ENCODE measurements at places on chromosomes 4 and X.

GRCh38 chr4:160375772-160376452, 1273.0 kb downstream of the RAPGEF2 start:
- DNase-seq = no peak

DNA sequence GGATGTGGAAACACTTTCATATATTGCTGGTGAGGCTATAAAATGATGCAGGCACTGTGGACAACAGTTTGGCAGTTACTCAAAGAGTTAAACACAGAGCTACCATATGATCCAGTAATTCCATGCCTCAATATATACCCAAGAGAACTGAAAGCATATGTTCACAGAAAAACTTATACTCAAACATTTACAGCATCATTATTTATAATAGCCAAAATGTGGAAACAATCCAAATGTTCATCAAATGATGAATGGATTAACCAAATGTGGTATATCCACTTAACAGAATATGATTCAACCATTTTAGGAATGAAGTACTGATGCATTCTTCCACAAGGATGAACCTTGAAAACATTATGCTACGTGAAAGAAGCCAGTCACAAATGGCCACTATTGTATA, 603.8 kb downstream of the IQCM start:
- DNase-seq = no peak

DNA sequence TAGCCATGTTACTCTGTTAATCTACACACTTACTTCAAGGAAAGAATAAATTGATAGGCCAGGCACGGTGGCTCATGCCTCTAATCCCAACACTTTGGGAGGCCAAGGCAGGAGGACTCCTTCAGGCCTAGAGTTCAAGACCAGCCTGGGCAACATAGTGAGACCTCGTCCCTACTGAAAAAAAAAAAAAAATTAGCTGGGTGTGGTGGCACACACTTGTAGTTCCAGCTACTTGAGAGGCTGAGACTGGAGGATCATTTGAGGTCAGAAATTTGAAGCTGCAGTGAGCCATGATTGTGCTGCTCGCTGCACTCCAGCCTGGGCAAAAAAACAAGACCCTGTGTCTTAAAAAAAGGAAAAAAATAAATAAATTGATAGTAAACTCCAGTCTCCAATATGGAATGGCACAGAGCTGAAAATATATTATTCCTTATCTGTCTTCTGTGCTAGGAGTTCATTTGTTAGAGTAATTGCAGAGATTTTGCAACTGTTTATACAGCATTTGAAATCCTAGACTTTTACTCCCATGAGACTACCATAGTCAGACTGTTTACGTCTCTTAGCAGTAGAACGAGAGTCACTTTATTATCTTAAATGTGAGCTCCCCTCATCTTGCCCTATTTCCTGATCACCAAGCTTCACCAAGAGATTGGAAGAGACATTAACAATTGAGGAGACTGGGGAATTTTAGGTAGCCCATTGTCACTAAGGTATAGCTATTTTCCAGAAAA, 18.8 kb upstream of the TMEM131L start:
- no peak for DNase-seq

DNA sequence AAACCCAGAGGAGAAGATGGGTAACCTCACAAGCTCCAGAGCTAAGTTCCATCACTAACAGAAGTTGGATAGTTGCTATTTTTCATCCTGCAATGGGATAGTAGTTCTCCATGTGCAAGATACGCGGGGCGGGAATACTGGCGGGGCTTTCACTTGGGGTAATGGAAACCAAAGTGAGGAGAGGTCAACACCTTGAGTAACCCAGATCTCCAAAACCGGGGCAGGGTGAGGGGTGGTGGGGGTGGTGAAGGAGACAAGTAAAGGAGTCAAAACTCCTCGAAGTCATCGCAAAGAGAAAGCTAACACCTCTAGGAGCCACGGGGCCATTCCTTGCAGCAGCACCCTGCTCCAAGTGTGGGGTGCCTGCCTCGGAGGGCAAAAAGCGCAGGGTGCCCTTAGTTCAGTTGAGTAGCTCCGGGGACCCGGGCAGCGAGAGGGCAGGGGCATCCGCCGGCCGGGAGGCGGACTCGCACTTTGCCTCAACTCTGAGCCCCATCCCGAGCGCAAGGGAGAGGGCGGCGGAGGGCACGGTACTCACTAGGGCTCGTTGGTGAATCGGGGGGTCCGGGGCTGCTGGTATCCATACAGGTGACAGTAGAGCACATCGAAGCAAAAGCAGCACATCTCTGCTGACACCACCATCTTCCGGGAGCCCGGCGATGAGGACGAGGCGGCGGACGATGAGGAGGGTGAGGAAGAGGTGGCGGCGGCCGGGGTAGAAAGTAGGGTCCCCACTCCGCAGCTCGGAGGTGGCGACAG, 645 bp downstream of the AMMECR1 start:
- peak; percentile 50 for DNase-seq

- no peak for DNase-seq
These were observed 421.8 kb downstream of the GBA3 start for GRCh38 chr4:23114538-23114937.

GRCh38 chr4:38800961-38801450, 3.6 kb downstream of the TLR1 start:
- DNase-seq = no peak

- no peak for DNase-seq
These were observed 7.9 kb downstream of the ARL9 start for GRCh38 chr4:56513517-56513916.

DNA sequence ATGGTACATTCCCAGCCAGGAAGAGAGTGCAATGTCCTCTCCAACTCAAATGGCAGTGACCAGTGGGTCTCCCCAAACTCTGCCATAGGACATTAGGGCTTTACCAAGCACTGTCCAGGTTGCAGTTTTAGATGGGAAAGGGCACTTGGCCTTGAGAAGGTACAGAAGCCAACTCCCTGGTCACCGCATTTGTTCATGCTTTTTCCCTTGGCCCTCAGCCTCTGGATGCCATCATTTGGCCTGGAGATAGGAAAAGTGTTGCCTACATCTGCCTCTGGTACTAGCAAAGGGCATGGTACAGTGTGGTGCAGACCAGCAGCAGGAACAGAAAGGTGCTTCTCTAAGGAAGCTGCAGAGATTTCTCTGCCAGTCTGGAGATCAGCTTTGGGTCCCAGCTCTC, 93.8 kb downstream of the MAMLD1 start:
- no peak for DNase-seq

DNA sequence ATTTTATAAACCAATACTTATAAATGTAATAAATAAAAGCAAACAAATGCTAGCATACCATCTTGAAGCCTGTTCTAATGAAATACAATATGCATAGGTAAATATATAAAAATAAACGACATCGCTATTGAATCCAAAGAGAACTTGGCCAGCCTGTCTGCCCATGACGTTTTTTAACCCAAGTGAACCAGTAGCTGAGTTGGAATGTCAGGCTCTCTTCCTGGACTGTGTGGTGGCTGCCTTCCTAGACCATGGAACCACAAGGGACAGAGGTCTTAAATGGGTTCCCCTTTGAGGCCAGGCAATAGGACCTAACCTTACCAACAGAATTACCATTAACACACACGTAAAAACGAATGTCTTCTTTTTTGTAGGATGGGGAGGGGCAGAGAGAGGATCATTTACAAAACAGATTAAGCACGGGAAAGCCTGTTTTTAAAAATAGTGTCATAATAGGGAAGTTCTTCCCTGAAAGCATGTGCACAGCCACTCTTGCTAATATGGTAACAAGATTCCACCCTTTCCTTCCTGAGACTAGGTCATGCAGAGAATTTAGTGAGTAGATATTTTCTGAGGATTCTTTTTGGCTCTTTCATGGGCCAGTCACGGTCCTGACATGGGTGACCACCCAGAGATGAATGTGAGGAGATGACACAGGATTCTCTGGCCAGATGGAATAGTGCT, 69.4 kb upstream of the ACSL1 start:
- no peak for DNase-seq

DNA sequence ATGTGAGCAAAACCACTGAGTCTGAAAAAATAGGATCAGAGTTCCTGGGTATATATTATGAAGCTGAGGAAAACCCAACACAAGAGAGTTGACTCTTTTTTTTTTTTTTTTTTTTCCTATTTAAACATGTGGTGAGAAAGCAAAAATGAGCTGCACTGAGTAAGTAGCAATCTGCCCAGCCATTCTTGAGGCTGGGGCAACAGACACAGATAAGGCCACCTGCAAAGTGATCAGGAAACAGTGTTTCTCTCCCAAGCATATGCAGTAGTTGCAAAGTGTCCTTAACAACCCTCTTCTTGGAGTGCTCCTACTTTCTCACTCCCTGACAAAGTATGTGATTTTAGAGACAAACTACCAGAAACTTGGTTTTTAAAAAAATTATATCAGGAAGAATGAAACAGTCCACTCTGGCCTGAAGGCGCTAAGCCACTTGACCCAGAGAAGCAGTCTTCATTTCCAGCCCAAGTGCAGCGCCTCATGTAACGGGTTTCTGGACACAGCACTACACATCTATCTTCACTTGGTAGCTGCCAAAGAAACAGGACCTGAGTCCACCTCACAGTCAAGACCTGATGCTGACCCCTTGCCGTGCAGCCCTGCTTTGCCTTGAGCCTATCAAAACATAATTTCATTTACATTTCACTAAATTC, 124.6 kb upstream of the MAP3K15 start:
- DNase-seq = no peak

- no peak for DNase-seq
These were observed 333.3 kb downstream of the ANK2 start for GRCh38 chr4:113382704-113383103.

DNA sequence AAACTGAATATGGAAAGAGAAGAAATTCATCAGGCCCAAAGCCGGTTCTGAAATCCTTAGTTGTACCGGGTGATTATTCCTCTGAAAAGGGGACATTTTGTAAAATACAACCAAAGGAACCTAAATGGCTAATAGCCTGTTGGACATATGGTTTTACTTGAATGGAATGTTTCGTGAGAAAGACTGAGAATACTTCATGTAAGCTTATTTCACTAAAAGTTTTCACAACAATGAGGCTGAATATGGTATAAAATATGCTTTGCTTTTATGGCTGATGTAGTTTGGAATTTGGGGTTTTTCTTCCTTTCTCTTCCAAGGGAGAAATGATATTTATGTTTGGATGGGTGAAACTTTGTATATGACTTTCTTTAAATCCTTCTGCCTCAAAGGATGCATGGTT, 2.7 kb downstream of the GRIA3 start:
- no peak for DNase-seq

DNA sequence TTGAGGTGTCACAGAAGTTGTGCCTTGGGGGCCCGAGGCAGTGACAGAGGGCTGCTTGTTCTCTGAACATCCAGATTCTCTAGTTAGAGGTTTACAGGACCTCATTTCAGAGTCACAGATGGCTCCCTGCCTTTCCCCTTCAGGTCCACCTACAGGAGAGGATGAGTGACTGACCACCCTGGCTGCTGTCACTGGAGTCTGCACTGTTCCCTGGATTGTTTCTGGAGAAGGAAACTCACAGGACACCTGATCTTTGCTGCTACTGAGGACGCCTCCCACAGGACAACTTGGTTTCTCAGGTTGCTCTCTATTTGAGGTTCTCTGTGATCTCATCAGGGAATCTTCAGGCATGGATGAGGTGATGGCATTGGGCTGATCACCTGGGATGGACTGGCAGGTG, 58.3 kb downstream of the GPRIN3 start:
- DNase-seq = no peak

- DNase-seq = no peak
These were observed 35.6 kb downstream of the GAB1 start for GRCh38 chr4:143372093-143372915.

GRCh38 chrX:134460862-134461220, 876 bp downstream of the HPRT1 start:
- DNase-seq = peak; percentile 56

DNA sequence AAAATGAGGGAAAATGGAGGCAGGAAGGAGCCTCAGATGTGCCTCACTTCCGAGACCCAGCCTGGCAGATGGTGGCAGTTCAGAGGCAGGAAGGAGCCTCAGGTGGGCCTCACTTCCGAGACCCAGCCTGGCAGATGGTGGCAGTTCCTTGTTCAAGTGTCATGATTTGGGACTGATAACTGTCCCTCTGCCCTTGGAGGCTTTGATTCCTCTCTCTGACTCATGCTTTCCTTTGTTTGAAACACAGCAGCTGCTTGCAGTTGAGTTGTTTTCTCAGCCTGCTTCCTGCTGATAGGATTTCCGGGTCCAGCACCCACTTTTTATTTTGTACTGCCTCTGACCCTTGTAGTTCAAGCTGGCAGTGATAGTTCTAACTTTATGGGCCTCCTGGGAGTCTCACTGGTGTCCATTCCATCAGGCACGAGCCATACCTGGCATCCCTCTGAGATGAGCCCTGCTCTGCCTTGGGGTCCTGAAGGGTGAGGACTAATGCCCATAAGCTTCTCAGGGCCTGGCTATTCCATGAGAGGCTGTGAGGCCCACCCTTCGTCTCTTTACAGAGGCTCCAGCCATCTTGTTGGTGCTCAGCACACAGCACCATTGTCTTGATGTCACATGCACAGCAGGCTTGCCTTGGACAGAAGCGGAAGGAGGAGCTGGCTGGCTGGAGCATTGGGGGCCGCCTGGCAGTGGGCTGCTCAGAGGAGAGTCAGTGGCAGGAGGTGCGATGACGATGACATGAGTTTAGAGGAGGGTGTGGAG, 13.0 kb downstream of the RGS12 start:
- DNase-seq = no peak

GRCh38 chrX:20664774-20665173, 398.1 kb upstream of the RPS6KA3 start:
- DNase-seq = peak; percentile 40

DNA sequence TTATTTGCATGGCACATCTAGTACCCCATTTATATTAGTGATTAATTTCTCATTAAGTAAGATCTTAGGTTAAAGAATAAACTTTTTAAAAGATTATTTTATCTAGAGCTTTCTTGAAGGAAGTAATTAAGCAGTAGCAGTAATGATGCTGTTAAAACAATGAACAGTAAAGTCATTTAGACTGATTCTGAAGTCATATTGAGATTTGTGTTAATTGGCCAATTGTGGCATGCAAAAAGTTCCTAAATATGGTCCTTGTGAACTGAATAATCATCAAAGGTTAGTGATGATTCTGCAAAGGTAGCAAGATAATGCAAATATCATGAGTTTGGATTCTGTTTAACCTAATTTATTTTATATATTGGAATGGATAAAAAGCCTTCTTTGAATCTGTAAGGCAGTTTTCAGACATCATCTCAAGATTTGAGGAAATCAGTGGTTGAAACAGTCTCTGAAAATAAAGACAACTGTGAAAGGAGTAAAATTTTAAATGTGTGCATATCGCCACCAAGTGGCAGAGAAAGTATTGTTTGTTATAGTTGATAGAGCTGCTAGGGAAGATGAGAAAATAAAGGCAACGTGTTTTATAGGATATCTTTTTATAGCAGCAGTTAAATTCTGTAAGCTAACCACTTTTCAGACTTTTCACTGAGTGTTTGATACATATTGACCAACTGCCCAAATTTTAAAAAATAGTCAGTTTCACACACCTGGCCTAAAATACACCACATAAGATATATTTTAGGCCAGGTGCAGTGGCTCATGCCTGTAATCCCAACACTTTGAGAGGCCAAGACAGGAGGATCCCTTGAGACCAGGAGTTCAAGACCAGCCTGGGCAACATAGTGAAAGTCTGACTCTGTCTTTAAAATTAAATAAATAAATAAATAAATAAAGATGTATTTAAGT, 79.6 kb downstream of the CCKAR start:
- DNase-seq = no peak

- no peak for DNase-seq
These were observed 180.9 kb upstream of the AADAT start for GRCh38 chr4:170270628-170271027.

- DNase-seq = no peak
These were observed 64.4 kb downstream of the SHROOM3 start for GRCh38 chr4:76499461-76499860.

All from ELF-1 (cell line).